IMR-90 (cell line): ENCODE measurements at places on chromosomes 11 and 22. TPM values are rescaled to one million over a fixed set of nuclear protein-coding genes. Genes with fewer than 3 reads are reported as not detected.

- DNase-seq, result no peak
- H3K27ac ChIP-seq, result no peak overlapping the region
- H3K4me1 ChIP-seq, result no peaks in the 10 kb centered on the region
- no peaks in the 10 kb centered on the region for H3K36me3 ChIP-seq
These were observed 213.1 kb upstream of the B3GAT1 start for GRCh38 chr11:134625151-134625550.

DNA sequence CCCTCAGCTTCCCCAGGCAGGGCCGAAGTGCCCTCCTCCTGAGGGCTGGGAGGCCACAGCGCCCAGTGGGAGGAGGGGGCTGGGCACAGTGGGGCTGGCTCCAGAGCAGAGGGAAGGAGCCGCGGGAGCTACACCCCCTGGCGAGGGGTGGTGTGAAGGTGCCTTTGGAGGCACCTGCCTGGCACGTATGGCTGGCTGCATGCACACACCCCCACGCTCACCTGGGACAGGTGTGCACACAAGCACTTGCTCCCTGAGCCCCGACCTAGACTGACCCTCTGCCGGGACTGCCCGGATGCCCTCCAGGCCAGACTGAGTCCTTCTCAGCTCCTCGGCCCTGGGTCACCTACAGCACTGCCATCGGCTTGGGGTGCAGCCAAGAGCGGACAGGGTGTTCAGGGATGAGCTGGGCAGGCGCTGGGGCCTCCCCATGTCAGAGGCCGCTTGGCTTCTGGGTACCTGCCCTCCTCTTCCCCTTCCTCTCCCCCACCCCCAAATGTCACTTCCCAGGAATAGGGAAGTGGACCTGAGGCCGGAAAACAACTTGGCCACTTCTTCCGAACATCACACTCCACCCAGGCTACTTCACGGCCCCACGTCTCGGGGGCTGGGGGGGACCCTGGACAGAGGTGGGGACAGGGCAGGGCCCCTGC lies 7.4 kb upstream of the PIM3 start:
- peak overlapping the region; percentile 60; the same call in 1 of the 2 replicates for H3K27ac ChIP-seq
- H3K27me3 ChIP-seq, result no peaks in the 10 kb centered on the region
- no peak overlapping the region for H3K4me3 ChIP-seq
- no peak for DNase-seq
- H3K36me3 ChIP-seq, result no peaks in the 10 kb centered on the region

DNA sequence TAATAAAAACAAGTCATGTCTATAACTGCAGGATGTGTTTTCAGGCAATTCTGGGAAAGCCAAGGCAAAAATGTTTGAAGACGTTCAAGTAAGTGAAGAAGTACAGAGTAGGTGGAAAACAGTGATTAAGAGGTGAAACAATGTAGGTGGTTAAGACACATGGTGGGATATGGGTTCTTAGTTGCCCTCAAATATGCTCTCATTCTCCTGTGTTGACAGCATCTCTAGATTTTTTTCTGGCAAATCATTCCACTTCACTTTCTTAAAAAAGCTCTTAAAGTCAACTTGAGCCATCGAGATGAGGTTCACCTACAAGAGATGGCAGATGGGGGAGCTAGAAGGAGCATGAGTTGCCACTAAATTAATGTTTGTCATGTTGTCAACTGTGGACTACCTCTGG lies 1041.0 kb upstream of the CNTN5 start:
- H3K27ac ChIP-seq, result no peak overlapping the region
- H3K4me1 ChIP-seq, result no peaks in the 10 kb centered on the region
- no peaks in the 10 kb centered on the region for H3K27me3 ChIP-seq
- H3K36me3 ChIP-seq, result no peaks in the 10 kb centered on the region

OR10A2 gene
- not detected in 2 replicates for polyA plus RNA-seq

GRCh38 chr11:129896062-129896461 lies 684 bp upstream of the NFRKB start:
- H3K4me3 ChIP-seq, result peak overlapping the region; percentile 98
- H3K27ac ChIP-seq, result peak overlapping the region; percentile 94; the same call in 1 of the 2 replicates

- no peak overlapping the region for H3K27ac ChIP-seq
- DNase-seq, result peak; percentile 68
- H3K27me3 ChIP-seq, result no peaks in the 10 kb centered on the region
- peaks cover 14% of the 10 kb centered on the region for H3K4me1 ChIP-seq
These were observed 12.1 kb downstream of the ACP2 start for GRCh38 chr11:47236482-47236881.

KLHDC7B gene
- 0.03 and 0.05 TPM in 2 replicates for polyA plus RNA-seq

KCNJ11 gene
- polyA plus RNA-seq, result not detected in 2 replicates

GRCh38 chr11:103744496-103745153 lies 291.8 kb upstream of the DDI1 start:
- H3K27me3 ChIP-seq, result no peaks in the 10 kb centered on the region
- no peaks in the 10 kb centered on the region; the same call in 1 of the 2 replicates for H3K4me1 ChIP-seq
- no peaks in the 10 kb centered on the region for H3K36me3 ChIP-seq

ZNF214 gene
- 0.47 and 0.82 TPM in 2 replicates for polyA plus RNA-seq

DNA sequence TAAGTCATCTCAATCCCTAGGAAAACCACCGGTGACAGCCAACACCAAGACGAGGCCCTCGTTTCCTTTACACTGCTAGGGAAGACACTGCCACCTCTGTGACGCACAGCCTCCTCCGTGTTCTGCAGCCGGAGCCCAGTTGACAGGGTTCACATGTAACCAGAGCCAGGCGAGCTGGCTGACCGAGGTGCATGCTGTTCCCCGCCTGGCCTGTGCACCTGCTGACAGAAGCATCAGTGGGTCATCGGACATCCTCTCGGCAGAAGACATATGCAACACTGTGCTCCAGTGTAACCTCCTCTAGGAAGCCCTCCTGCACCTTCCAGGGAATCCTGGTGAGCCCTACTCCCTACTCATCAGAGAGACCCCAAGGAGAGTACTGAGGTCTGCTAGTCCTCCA lies 114.2 kb upstream of the TP53AIP1 start:
- DNase-seq, result no peak
- no peaks in the 10 kb centered on the region for H3K27me3 ChIP-seq
- H3K36me3 ChIP-seq, result no peaks in the 10 kb centered on the region; the same call in 1 of the 2 replicates
- H3K4me3 ChIP-seq, result no peak overlapping the region
- H3K4me1 ChIP-seq, result no peaks in the 10 kb centered on the region
- H3K27ac ChIP-seq, result no peak overlapping the region

- no peak overlapping the region for H3K4me3 ChIP-seq
- H3K27ac ChIP-seq, result no peak overlapping the region
These were observed 131.9 kb downstream of the RASSF10 start for GRCh38 chr11:13140873-13141655.

- H3K27ac ChIP-seq, result no peak overlapping the region
- no peaks in the 10 kb centered on the region for H3K36me3 ChIP-seq
- no peaks in the 10 kb centered on the region for H3K4me1 ChIP-seq
These were observed 201.2 kb upstream of the MTNR1B start for GRCh38 chr11:92768121-92768840.

- DNase-seq, result no peak
- H3K4me1 ChIP-seq, result no peaks in the 10 kb centered on the region
- peaks cover 49% of the 10 kb centered on the region for H3K27me3 ChIP-seq
These were observed 91.5 kb downstream of the NECTIN1 start for GRCh38 chr11:119637481-119637880.

RAB3IL1 gene
- polyA plus RNA-seq, result 1.9 TPM in 2 replicates

GRCh38 chr11:9315078-9315688 lies 790 bp upstream of the TMEM41B start:
- H3K4me1 ChIP-seq, result peaks cover 4% of the 10 kb centered on the region
- peak overlapping the region; percentile 46 for H3K4me3 ChIP-seq
- peak; percentile 4 for DNase-seq
- peak overlapping the region; percentile 83 for H3K27ac ChIP-seq
